Left cardiac atrium (tissue), 4 donors: ENCODE measurements at places on chromosomes 11 and 22.

- DNase-seq, result no peak
Measured at GRCh38 chr11:110988671-110989070, 256.9 kb upstream of the POU2AF2 start.

GRCh38 chr11:103923451-103923931, 112.9 kb upstream of the DDI1 start:
- no peak for DNase-seq

GRCh38 chr22:27312966-27313855, 488.3 kb downstream of the MN1 start:
- DNase-seq, result no peak

GRCh38 chr11:62193952-62194351, 3.9 kb downstream of the SCGB1D1 start:
- no peak for DNase-seq

GRCh38 chr11:32154275-32154674, 63.4 kb downstream of the RCN1 start:
- DNase-seq, result no peak
